ENCODE measurements at places on chromosomes 3 and 15.

DNA sequence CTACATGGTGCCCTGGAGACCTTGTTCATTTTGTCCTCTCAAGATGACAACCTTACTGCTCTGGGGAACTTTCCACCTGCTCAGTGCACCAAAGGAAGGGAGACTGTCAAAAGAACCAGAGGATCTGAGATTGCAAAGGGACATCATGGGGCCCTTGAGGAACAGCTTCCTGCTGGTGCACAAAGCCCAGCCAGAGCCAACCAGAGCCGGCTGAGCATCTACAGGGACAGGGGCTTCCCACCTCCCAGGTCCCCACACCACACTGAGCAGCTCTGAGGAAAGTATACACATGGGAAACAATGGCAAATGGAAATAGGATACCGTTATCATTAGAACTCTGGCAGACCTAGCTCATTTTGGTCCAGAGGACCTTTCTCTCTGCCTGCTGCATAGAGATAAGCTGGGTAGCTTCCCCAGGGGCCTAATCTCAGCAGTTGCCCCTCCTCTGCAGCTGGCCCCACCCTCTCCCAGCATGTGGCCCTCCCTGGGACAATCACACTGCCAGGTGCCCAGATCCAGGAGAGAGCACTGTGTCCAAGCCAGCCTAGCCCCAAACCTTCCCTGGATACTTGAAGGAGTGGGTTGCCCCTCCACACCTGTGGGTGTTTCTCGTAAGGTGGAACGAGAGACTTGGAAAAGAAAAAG is 123.4 kb upstream of the PRR20G start:
- DNase-seq = peak; percentile 12

- no peak for DNase-seq
Measured at GRCh38 chr3:116899253-116899652, 189.7 kb downstream of the TUSC7 start.

- no peak for DNase-seq
Measured at GRCh38 chr3:172104471-172105072, 65.2 kb downstream of the FNDC3B start.

- DNase-seq = no peak
Measured at GRCh38 chr3:38153221-38153620, 12.1 kb upstream of the OXSR1 start.

GRCh38 chr15:87929841-87930240 is 326.7 kb downstream of the NTRK3 start:
- DNase-seq = no peak

- peak; percentile 90 for DNase-seq
Measured at GRCh38 chr3:120093911-120094775, at the start of gene GSK3B. GSK3B (minus strand) TSS chr3:120094447; CDS start chr3:120093434, 1,013 bp downstream.

GRCh38 chr3:127454051-127454450 is 136.5 kb downstream of the TPRA1 start:
- no peak for DNase-seq

DNA sequence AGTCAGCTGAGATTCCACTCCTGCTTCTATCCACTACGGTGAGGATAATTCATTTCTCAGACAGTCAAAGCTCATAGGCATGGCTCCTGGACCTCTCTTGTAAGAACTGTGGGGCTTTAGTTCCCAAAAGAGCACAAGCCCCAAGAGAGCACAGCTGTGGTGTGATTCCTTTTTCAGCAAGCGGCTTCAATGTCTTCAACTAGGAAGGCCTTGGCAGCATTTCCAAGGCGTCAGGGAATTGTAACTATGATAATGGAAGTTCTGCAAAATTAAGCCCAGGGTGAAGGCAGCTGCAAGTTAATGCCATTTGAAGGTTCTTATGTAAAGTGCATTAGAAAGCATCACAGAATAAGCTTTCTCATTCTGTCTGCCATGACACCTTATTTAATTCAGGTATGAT is 657.1 kb downstream of the GRM7 start:
- peak; percentile 65 for DNase-seq

DNA sequence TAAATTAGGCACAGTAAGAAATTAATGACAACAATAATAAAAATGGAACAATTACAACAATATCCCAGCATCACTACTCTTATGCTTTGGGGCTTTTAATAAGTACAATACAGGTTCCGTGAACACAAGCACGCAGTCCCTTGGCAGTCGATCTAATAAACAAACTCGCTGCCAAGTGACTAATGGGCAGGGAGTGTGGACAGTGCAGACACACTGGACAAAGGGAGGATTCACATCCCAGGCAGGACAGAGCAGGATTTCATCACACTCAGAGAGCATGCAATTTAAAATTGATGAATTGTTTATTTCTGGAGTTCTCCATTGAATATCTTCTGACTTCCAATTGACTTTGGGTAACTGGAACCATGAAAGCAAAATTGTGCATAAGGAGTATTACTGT is 524.1 kb upstream of the CFAP20DC start:
- DNase-seq = no peak

DNA sequence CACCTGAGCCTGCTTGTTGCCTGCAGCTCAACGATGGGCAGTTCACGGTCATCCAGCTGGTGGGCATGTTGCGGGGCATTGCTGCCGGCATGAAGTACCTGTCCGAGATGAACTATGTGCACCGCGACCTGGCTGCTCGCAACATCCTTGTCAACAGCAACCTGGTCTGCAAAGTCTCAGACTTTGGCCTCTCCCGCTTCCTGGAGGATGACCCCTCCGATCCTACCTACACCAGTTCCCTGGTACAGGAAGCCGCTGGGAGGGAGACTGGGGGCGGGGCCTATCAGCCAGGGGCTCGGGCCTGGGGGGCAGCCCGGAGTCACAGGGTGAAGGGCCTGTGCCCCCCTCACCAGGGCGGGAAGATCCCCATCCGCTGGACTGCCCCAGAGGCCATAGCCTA is 18.8 kb downstream of the EPHB3 start:
- DNase-seq = no peak

- no peak for DNase-seq
Measured at GRCh38 chr3:49500732-49501609, 30.9 kb downstream of the DAG1 start.

GRCh38 chr15:91049378-91050127 is 27.2 kb upstream of the VPS33B start:
- peak; percentile 68 for DNase-seq

GRCh38 chr15:97991972-97992541 is 31.6 kb downstream of the ARRDC4 start:
- DNase-seq = no peak

GRCh38 chr15:62547584-62547983 is 382.5 kb upstream of the C2CD4B start:
- no peak for DNase-seq

DNA sequence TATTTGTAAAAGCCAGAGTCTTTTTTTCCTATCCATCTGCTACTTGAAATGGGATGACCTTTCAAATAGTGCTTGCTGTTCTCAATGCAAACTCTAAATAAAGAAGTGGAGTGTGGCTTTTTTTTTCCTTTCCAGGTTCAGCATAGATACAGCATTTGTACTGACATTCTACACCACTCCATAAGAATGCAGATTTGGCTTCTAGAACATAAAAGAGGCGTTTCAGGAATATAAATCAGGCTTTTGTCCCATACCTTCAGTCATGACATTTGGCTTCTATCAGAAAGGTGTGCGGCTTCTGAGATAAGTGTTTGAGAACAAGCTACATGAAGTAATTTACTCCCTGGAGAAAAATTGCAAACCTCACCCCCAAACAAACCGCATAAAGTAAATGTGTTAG is 553.1 kb downstream of the FHIT start:
- DNase-seq = no peak

- no peak for DNase-seq
Measured at GRCh38 chr15:41487802-41488201, 5.9 kb upstream of the ITPKA start.

GRCh38 chr3:10173926-10174435 is 9.3 kb downstream of the IRAK2 start:
- DNase-seq = no peak

DNA sequence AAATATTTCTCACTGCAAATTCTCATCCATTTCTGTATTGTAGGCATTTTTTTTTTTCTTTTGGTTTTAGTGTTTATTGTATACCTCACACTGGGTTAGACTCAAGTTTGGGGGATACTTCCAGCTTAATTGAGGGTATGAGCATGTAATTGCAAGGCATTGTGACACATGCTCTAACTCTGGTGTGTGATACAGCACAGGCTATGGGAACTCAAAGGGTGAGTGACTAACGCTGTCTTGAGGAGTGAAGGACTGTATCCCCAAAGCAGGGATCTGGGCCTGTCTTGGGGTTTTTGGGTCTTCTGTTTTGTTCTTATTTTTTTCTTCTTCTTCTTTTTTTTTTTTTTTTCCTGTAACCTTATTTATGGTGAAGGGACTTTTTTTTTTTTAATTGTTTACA is 26.9 kb downstream of the MAP2K1 start:
- no peak for DNase-seq

DNA sequence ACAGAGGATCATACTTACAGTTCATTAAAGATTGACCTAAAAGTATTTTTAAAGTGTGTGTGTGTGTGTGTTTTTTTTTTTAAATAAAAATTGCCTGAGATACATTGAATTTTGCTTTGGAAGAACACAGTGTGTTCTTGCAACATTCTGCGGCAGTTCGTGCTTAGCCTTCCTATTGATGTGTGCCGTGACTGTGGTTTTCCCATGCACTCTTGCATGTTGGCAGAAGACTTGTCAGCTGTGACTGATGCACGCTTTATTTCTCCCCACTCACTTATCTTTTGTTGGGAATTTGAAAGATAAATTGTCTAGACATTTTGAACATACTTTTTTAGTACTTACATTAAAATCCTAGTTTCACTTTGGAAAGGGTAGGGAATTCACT is 136.3 kb upstream of the LRRFIP2 start:
- no peak for DNase-seq

DNA sequence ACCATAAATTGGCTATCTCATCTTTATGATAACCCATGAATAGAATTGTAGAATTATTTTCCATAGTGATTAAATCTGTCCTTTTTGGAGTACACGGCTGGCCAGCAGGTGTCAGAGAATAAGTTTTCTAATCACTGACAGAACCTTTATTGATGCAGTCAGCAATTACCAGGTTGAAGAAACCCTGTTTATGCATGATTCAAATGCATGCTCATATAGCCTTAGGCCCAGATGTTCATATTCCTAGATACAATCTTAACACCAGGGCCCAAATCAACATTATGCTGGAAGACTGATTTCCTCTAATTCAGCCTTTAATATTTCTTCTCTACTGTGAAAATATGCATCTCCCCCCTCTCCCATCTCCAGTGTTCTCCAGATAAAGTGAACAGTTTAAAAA is 243.5 kb upstream of the DCBLD2 start:
- DNase-seq = no peak

DNA sequence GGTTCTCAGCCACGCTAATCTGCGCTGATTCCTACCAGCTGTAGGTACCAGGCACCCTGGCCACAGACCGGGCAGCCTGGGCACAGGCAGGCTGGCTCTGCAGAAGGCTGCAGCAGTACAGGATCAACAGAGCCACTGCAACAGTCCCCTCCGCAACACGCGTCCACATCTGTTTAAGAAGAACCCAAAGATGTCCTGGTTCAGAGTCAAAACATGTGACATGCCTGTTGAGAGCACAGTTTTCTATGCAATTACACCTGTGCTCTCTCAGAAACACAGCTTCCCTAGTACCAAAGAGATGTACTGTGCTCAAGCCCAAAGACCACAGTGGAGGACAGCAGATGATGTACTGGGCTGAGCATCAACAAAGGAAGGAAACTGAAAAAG is 18.8 kb downstream of the LRIG1 start:
- no peak for DNase-seq

GRCh38 chr3:17181413-17181907 is 296.7 kb downstream of the PLCL2 start:
- DNase-seq = no peak

DNA sequence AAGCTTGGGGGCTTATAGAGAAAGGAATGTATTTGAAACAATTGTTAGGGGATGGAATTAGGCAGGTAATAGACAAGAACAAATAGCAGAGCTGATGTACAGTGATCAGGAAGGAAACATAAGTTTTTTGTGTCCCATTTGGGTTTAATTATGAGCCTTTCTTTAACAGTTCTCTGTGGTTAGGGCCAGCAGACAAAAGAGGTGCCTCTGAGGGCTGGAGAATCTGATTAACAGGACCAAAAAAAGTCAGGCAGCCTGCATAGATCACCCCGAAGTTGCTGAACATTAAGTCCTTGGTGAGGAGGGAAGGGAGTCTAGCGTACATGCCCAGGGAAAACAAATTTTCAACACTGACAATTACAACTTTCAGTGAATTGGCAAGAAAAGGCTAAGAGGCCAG is 88.6 kb upstream of the SPRED1 start:
- no peak for DNase-seq

DNA sequence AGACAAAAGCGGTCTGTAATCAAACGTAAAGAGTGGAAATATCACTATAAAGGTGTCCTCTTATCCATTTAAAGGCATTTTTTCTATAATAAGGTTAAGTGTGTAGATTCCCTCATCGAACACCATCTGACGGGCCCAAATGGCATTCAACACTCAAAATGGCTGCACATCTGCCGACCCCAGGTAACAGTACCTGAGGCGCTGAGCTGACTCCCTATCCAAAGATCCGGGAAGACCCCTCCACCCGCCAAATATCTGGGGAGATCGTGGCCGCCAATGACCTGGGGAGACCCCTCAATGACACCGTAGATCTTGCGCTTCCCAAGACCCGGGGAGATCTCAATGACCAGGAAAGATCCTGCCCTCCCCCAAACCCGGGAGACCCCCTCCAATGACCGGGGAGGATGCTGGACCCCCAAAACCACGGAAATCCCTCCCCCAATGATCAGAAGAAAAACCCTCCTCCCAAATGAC is 476 bp downstream of the IP6K2 start:
- no peak for DNase-seq

GRCh38 chr15:23574742-23575141 is 9.3 kb downstream of the MKRN3 start:
- DNase-seq = no peak

- no peak for DNase-seq
Measured at GRCh38 chr3:32438596-32439344, 47.1 kb downstream of the CMTM7 start.

DNA sequence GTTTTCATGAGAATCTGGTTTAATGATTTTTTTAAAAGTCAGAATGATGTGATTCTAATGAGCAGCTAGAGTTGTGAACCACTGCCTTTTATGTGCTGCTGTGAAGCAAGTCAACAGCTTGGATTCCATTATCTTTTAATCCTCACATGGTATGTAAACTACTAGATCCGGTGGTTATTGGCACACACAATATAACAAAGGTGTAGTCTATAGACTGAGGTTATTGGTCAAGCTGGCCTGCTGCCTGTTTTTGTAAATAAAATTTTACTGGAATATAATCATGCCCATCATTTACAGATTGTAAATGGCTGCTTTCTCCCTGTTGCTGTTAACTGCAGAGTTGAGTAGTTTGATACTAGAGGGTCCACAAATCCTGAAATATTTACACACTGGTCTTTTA is 103.1 kb downstream of the OTOL1 start:
- DNase-seq = no peak

- DNase-seq = no peak
Measured at GRCh38 chr3:184738506-184738890, 26.6 kb upstream of the MAGEF1 start.
